ENCODE measurements at places on chromosomes 7 and 10.
A peak's percentile ranks its signal among the peaks of the same experiment; 100 is the strongest.

GRCh38 chr7:151330661-151331060, 11.0 kb upstream of the NUB1 start:
- DNase-seq: no peak

GRCh38 chr7:148723846-148724245, 25.1 kb downstream of the CUL1 start:
- DNase-seq: no peak

GRCh38 chr10:34698979-34699378, 116.1 kb downstream of the PARD3 start:
- DNase-seq: peak; percentile 89

DNA sequence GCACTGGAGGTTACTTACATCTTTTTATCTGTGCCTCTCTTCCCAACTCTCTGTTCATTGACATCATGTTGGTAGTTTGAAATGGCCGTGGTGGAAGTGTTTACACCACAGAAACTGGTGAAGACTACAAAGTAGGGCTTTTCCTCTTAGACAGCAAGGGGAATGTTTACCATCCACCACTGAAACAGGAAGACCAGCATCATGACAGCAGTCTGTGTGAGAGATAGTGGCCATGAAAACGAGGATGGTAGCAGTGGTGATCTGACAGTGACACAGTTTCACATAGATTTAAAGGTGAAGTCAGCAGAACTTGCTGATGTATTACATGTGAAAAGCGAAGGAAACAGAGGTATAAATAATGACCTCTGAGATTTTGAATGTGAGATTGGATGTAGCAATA, 115.7 kb downstream of the CCDC71L start:
- DNase-seq: no peak

DNA sequence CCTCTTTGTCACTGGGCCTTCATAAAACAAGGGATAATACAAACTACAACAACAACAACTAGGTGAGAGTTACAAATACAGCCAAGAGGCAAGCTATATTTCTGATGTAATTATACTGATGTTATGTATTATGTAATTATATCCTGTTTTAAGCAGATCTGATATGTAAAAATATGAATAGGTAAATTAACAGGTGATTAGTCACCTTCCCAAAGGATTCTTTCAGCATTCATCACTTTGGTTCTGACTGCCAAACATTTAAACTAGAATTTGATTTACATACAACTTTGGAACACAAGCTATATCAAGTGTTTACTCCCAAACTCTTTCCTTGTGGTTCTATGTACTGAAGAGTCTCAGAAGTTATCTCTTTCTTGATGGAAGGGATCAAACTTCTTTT, 53.7 kb downstream of the BEND7 start:
- DNase-seq: no peak
